ENCODE measurements at places on chromosomes 16 and 17. TPM values are rescaled to one million over a fixed set of nuclear protein-coding genes. Genes with fewer than 3 reads are reported as not detected.

DNA sequence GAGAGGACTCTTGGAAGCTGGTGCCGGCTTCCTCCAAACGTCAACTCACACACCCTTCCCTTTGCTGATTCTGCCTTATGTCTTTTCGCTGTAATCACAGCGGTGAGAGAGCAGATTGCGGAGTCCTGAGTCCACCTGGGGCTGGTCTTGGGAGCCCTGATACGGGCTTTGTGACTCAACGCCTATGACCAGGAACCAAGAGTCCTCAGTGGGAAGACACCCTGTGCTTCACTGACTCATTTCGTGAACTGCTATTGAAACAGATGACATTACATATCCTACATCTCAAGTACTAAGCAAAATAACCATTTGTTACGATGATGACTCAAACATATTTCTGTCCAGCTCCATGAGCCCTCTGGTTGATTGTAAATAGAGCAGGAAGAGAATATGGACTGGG, 90.7 kb upstream of the CREBBP start:
- peak; percentile 96 for DNase-seq

DNA sequence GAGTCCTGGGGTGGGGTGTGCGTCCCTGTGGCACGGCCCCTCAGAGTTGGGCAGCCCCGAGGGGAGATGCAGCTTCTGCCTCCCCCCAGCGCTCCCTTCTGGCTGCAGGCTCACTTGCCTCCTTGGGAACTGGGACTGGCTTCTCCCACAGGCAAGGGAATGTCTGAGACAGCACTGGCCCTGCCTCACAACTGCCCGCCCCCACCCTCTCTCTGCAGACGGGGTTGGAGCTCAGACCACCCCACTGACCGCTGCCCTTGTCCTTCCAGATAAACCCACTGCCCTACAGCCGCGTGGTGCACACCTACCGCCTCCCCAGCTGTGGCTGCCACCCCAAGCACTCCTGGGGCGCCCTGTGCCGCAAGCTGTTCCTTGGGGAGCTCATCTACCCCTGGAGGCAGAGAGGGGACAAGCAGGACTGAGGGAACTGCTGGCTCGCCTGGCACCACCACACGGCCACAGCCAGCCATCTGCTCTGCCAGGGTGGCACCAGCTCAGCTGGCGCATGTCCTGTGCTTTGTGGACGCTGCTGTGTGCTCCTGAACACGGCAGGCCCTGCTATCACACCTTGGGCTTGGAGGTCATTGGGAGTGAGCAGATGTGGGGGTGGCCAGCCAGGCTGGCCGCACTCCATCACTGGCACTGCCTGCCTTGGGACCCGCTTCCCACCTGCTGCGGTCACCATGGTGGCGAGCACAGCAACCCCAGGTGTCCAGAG, 7.1 kb upstream of the RAB40C start:
- no peak for DNase-seq

GRCh38 chr17:39132192-39132610, 19.2 kb downstream of the PLXDC1 start:
- peak; percentile 86 for DNase-seq

- DNase-seq, result no peak
Observed at GRCh38 chr17:17018612-17019429, 23.4 kb upstream of the MPRIP start.

RNF222 gene
- not detected for total RNA-seq

EPX gene
- total RNA-seq, result not detected

TSR3 gene
- 77.6 TPM for total RNA-seq

IRX5 gene
- 0.17 TPM for total RNA-seq

KRTAP4-16 gene
- not detected for total RNA-seq

- DNase-seq, result no peak
Observed at GRCh38 chr17:67488161-67488560, 111.1 kb downstream of the PITPNC1 start.

SEPHS2 gene
- total RNA-seq, result 19.3 TPM

DNA sequence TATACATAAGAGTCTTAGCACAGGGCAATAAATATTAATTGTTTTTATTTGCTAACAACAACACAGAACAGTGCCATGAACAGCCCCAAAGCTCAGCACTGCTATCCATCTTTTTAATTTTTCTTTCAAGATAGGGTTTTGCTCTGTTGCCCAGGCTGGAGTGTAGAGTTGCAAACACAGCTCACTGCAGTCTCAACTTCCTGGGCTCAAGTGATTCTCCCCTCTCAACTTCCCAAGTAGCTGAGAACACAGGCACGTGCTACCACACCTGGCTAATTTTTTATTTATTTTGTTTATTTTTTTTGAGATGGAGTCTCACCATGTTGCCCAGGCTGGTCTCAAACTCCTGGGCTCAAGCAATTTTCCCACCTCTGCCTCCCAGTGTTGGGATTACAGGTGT, 47.6 kb upstream of the AKAP1 start:
- DNase-seq, result no peak
